ENCODE measurements at places on chromosomes 11 and 22.

DNA sequence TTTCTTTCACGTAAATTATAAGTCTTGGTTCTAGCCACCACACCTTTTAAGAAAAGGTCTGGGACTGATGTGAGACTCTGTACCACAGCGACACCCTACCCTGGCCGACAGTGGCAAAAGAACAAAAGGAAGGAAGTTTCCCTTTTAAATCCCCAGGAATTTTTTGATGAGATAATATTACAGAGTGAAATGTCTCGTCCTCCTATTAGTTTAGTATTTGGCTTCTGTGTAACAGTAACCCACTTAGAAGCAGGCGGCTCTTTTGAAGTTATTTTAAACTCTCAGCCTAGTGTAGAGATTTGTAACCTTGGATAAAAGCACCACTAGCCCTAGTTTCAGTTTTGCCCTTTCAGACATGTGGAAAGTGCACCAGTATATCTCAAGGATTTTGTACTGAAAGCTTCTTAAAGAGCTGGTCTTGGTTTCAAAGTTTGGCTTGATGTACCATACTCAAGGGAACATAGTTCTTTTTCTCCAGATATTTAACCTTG lies 84.1 kb downstream of the C22orf31 start:
- no peak for DNase-seq

DNA sequence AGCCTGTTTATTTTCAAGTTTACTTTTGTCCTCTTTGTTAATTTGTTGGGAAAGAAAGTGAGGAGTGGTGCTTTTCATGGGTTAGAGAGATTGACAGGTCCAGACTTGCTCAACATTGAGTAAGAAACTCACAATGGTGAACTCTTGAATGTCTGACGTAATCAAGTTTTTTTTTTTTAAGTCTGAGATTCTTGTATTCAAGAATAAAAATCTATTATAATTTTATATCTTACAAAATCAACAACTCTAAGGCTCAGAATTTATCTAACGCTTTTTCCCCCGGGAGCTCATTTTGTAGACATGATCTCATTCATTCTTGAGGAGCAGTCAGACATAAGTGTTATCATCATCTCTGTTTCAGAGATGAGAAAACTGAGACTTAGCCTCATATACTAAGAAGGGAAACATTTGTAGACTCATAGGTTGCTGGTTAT lies 39.1 kb upstream of the SPTBN2 start:
- no peak for DNase-seq

DNA sequence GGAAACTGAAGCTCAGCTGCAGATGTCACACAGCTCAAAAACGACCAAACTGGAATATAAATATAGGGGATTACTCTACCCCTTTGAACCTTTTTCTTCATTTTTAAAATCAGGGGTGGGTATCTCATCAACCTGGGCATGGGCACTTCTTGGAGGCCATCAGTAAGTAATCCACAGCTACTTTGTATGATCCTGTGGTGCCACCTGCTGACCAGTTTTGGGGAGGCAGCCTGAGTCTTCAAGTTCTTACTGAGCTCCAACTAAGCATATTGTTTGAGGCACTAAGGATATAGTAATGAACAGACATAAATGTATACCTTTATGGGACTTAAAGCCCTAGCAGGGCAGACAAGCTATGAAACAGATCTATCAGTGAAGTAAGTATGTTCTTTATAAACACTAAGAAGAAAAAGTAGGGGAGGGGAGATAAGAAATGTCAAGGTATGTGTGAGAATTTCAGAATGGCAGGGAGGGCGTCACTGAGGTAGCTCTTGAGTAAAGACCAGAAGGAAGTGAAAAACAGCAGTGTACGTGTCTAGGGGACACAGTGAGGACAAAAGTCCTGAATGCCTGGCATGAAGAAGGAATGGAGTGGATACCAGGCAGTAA lies 18.4 kb downstream of the TUB start:
- DNase-seq, result peak; percentile 70

DNA sequence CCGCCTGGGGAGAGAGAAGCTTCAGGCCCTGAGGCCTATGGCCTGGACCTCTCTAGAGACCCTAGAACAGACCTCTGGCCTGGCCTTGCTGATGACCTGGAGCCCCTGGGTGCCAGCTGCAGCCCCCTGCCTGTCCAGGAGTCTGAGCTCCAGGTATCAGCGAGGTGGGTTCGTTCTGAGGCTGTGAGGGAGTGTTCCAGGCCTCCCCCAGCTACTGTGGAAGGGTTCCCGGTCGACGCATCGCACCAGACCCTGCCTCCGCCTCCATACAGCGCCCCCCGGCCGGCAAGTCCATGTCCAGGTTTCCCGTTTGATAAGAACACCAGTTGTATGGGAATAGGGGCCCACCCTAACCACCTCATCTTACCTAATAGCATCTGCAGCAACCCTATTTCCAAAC lies 111.1 kb downstream of the KCNQ1 start:
- no peak for DNase-seq

DNA sequence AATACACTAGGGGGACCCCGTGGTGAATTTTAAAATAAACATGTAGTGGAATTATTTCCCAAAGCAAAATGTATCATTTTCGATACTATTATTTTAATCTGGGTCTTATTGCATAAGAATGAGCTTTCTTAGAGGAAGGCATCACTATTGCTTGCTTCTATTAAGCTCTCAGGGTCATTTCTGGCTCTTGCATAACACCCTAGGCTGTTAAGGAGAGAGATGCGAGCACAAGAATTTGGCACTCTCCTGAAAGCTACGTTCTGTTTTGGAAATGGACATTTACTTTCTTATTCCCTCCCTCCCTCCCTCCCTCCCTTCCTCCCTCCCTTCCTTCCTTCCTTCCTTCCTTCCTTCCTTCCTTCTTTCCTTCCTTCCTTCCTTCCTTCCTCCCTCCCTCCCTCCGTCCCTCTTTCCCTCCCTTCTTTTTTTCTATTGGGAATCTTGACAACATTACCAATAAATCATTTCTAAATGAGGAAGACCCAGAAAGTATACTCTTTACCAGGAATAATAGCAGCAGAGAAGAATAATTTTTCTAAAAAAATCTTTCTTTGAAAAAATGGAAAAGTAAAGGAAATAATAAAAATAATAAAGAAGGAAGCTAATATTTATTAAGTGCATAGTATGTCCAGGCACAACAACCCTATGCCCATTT lies 83.6 kb upstream of the BDNF start:
- DNase-seq, result no peak

- DNase-seq, result no peak
These were observed 33.5 kb upstream of the CAT start for GRCh38 chr11:34405079-34405858.

- no peak for DNase-seq
These were observed 29.1 kb upstream of the TXNRD2 start for GRCh38 chr22:19970479-19971275.

DNA sequence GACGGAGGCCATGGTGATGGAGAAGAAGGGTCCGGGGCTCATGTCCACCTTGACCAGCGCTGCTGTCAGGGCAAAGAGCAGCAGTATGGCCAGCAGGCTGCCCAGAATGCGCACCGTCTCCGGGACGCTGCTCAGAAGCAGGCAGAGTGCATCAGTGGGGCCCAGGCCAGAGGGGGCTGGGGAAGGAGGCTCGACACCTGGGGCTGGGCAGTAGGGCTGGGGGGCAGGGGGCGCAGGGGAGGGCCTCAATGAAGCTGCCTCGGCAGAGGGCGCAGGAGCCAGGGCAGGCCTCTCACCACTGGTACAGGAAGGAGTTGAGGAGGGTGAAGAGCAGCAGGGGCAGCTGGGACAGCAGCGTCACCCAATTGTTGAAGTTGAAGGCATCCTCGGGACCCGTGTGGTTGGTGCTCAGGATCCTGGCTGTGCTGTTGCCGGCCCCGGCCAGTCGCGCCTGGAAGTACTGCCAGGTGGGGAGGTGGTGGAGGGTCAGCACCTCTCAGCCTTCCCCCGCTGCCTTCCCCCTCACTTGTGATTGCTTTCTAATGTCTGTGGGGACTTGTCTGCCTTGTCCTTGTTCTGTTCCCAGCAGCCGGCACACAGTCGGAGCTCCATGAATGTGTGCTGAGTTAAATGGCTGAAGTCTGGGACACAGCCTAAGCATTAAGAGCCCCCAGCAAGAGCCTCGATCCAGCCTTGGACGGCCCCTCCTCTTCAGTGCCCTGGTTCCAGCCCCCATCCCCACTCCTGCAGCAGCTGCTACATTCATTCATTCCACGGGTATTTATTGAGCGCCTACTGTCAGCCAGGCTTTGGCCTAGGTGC lies 2.3 kb downstream of the SLC29A2 start:
- no peak for DNase-seq

DNA sequence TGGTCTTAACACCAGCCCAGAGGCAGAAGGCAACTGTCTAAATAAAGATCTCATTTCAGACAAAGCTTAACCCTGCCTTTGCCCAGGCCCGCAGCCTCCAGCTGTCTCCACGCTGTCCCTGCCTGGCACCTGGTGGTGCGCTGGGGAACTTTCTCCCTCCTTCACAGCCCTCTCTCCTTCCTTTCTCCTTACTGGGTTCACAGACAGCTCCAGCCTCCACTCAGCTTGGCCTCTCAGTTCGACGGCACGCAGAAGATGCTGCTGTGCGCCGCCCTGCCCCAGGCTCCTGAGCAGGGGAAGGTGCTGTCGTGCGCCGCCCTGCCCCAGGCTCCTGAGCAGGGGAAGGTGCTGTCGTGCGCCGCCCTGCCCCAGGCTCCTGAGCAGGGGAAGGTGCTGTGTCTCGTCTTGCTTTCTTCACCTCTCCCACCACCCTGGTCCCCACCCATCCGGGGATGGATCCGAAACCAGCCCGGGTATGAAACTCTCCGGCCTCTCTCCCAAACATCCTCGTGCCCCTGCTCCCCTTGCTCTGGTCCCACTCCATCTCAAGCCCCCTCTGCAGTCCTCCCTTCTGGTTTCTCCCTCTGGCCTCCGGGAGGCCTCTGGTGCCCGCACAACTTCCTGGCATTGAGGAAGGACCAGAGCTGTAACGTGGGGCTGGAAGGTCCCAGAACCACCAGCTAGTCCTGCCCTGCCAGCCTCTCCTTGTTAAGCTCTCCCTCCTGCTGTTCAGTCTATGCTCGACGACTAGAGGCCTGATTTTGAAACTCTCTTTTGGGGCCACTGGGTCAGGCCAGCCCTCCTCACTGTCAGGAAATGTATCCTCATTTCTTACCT lies 22.9 kb upstream of the JAM3 start:
- no peak for DNase-seq

- no peak for DNase-seq
These were observed 5.8 kb upstream of the HBE1 start for GRCh38 chr11:5275369-5276110.

DNA sequence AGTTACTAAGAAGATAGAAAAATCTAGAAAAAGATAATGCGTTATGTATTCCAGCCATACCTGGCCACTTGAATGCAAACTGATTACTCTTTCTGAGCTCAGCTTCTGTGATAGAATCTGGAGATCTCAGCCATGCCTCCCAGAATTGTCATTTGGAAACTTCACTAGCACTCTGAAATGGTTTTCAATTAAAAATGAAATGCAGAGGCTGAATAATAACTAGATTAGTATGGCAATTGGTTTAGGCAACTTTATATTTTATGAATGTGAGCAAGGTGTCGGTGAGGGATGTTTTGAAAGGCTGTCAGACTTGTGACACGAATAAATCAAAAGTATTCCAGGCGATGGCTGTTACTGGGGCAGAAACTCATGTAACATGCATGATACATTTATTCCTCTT lies 128.8 kb upstream of the SORL1-AS1 start:
- no peak for DNase-seq

DNA sequence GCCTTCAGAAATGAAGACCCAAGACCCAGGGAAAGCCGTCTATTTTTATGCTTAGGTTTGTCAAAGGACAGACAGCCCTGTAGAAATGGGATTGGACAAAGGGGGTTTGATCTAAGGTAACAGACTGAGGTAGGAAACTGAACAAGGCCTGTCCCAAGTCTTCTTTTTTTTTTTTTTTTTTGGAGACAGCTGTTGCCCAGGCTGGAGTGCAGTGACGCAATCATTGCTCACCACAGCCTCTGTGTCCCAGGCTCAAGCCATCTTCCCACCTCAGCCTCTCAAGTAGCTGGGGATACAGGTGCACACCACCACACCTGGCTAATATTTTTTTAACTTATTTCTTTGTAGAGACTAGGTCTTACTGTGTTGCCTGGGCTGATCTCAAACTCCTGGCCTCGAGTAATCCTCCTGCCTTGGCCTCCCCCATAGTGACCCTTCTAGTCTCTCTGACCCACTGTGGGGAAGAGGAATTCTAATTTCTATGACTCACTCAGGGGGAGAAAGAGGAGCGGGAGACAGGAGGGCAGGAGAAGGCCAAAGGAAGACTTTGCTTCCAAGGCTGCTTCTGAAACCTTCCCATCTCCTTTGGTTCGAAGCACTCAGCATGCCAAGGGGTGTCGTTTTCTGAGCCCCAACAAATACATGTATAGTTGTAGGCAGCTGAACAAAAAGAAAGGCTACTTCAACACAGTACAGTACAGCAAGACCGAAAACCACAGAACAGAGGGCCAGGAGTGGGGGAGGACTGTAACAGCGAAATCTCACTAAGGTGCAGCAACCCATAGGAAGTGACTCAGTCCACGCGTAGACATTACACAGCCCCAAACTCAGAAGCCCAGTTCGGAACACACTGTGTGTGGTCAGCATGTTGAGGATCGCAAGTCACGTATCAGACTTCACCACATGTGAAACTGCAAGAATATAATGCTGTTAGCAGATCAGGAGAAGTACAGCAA lies 872 bp downstream of the TMA7B start:
- DNase-seq, result peak; percentile 40

DNA sequence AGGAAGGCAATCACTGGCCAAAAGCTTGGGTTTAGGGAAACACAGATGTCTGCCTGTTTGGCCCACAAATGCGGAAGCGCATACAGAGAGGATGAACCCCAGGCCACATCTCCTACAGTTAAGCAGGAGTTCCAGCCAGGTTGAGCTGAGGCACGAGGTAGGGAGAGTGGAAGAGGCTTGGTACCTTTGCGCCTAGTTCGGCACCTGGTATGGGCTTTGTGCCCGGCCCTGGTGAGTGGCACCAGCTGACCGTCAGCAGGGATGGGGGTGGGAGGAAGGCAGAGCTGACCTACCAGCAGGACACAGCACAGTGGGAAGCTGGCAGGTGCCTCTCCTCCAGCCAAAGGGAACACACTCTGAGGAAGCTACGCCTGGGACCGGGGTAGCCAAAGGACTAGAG lies 57.6 kb downstream of the KCNC1 start:
- DNase-seq, result no peak

GRCh38 chr11:69442807-69443137 lies 38.7 kb upstream of the LINC01488 start:
- DNase-seq, result no peak
